ENCODE measurements at places on chromosomes 6 and 20. TPM values are rescaled to one million over a fixed set of nuclear protein-coding genes. Genes with fewer than 3 reads are reported as not detected.

CDK19 gene
- polyA plus RNA-seq: 9.1 TPM

MOG gene
- not detected for polyA plus RNA-seq

EPB41L1 gene
- polyA plus RNA-seq: 20.7 TPM

SOX18 gene
- polyA plus RNA-seq: not detected

MUC22 gene
- polyA plus RNA-seq: 0.13 TPM

TMEM200A gene
- 36.0 TPM for polyA plus RNA-seq

IRF4 gene
- not detected for polyA plus RNA-seq

VWA7 gene
- 0.56 TPM for polyA plus RNA-seq

GPLD1 gene
- 1.5 TPM for polyA plus RNA-seq

GMPR gene
- 18.4 TPM for polyA plus RNA-seq

BMP6 gene
- polyA plus RNA-seq: not detected

SLC22A7 gene
- polyA plus RNA-seq: not detected

BMP5 gene
- 0.05 TPM for polyA plus RNA-seq

OPRM1 gene
- polyA plus RNA-seq: 0.15 TPM

PXMP4 gene
- 5.7 TPM for polyA plus RNA-seq

PTPRK gene
- 8.0 TPM for polyA plus RNA-seq

ESR1 gene
- not detected for polyA plus RNA-seq

TCP11 gene
- 0.16 TPM for polyA plus RNA-seq

EPPIN gene
- polyA plus RNA-seq: not detected

SLCO4A1 gene
- 0.36 TPM for polyA plus RNA-seq

ZC3H12D gene
- polyA plus RNA-seq: 0.05 TPM

TBXT gene
- not detected for polyA plus RNA-seq

CNR1 gene
- polyA plus RNA-seq: not detected

RAB32 gene
- 36.9 TPM for polyA plus RNA-seq

CLDN20 gene
- polyA plus RNA-seq: not detected

CLPSL1 gene
- polyA plus RNA-seq: not detected

RBM12 gene
- 56.7 TPM for polyA plus RNA-seq

ZC2HC1B gene
- not detected for polyA plus RNA-seq

CEP85L gene
- 1.3 TPM for polyA plus RNA-seq

TFAP2C gene
- not detected for polyA plus RNA-seq

SOBP gene
- 0.21 TPM for polyA plus RNA-seq

PMEPA1 gene
- polyA plus RNA-seq: 5.9 TPM

EEF1E1 gene
- polyA plus RNA-seq: 67.1 TPM

HLA-DQB2 gene
- polyA plus RNA-seq: not detected

SPATA25 gene
- 2.9 TPM for polyA plus RNA-seq

TSBP1 gene
- polyA plus RNA-seq: not detected

SIRPA gene
- 6.8 TPM for polyA plus RNA-seq

RBBP8NL gene
- polyA plus RNA-seq: not detected

RAB44 gene
- 0.12 TPM for polyA plus RNA-seq

PAX1 gene
- not detected for polyA plus RNA-seq

NHSL1 gene
- not detected for polyA plus RNA-seq

PNPLA1 gene
- polyA plus RNA-seq: not detected

FGD2 gene
- polyA plus RNA-seq: not detected

MATN4 gene
- polyA plus RNA-seq: 0.16 TPM

HSPA12B gene
- 0.46 TPM for polyA plus RNA-seq

MCCD1 gene
- polyA plus RNA-seq: not detected

WASF1 gene
- 35.9 TPM for polyA plus RNA-seq

WFDC12 gene
- not detected for polyA plus RNA-seq
